GM04504 (cell line): ENCODE measurements at places on chromosomes 5 and 9.
A peak's percentile ranks its signal among the peaks of the same experiment; 100 is the strongest.

DNA sequence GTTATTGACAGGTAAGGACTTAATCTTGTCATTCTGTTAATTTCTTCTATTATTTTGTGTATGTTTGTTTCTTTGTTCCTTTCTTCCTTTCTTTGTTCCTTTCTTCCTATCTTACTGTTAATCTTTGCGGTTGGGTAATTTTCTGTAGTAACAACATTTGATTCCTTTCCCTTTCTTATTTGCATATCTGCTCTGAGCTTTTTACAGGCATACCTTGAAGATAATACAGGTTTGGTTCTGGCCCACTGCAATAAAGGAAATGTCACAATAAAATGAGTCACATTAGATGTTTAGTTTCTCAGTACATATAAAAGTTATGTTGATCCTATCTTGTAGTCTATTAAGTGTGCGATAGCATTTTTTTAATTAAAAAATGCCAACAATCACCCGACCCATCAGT, 440.7 kb downstream of the NFIB start:
- no peak for DNase-seq

DNA sequence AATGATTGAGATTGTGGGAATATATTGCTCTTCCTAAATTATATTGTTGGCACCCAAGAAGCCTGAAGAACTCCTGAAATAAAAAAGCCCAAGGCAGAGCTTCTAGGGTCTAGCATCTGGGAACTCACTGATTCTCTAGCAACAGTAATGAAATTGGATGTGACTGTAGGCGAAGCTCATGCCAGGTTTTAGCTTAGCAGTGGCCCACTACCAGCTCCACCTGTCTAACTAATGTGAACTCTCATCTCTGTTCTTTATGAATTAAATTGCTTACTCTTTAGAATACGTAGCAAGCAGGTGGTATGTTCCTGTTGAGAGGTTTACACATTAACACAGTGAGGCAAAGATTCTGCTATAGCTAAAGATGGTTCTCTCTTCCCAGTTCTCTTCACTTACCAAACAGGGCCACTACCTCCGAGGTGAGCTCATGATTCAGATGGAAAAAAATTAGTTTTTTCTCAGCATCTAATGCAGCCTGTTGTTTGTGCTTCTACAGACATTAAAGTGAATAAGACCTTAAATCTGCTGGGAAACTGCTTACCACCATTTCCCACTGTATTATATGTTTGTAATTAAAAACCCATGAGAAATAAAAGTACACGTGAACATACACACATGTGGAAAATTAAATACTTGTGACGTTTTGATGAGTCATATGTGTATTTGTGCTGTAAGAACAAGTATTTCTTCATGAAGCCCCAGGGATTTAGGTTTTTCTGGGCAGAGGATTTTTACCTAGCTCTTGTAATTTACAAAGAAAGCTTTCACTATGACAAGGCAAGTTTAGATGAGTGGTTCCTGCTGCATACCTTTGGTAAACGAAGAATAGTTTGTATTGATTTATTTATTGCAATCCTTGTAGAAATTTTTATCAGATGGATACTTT, 360.1 kb downstream of the KDM4C start:
- peak; percentile 33 for DNase-seq

- no peak for DNase-seq
These were observed 39.5 kb downstream of the CD180 start for GRCh38 chr5:67156976-67157583.

GRCh38 chr5:117463881-117464570, 889.4 kb upstream of the SEMA6A start:
- DNase-seq, result peak; percentile 34

GRCh38 chr5:11792621-11793020, 111.6 kb downstream of the CTNND2 start:
- no peak for DNase-seq

GRCh38 chr5:43140286-43140685, 19.6 kb downstream of the ZNF131 start:
- DNase-seq, result no peak

DNA sequence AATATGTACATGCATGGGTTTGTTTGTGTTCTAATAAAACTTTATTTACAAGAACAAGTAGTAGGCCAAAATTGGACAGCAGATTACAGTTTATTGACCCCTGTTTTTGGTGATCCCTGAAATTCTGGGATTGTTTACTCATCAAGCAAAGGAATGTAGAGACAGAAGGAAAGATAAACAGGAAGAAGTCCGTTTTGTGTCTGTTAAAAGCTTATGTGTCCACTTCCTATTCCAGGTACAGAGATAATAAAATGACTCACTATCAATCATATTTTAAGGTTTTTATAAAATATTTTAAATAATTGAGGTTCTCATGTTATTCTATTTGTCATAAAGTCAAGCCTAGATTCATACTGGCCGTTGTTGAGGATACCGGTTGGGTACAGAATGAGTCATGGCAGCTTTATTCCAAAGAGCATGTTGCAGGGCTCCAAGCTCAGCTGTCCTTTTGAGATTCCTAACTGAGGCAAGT, 214.9 kb upstream of the DAB2 start:
- no peak for DNase-seq

GRCh38 chr9:78314550-78314949, 17.6 kb downstream of the PSAT1 start:
- DNase-seq, result no peak

GRCh38 chr5:170719551-170719950, 64.0 kb upstream of the GABRP start:
- no peak for DNase-seq

- no peak for DNase-seq
These were observed 308.4 kb downstream of the MSX2 start for GRCh38 chr5:175032741-175033151.

- DNase-seq, result no peak
These were observed 24.8 kb downstream of the RANBP3L start for GRCh38 chr5:36276864-36277263.

DNA sequence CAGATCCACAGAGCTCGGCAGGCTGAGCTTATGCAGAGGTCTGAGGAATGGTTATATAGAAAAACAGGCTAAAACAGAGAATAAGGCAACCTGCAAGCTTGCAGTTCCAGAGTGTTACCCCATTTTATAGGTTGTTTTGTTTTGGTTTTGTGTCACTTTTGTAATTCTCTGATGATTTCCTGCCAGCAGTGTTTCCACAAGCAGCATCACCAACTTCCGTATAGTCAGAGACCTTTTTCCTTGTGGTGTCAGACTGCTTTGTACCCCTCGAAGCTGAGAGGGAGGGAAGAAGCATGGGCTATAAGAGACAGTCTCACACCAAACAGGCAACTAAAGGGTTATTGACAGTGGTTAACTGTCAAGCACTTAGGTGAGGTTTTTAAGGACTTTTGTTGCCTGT, 61.8 kb downstream of the TLE4 start:
- DNase-seq, result no peak

DNA sequence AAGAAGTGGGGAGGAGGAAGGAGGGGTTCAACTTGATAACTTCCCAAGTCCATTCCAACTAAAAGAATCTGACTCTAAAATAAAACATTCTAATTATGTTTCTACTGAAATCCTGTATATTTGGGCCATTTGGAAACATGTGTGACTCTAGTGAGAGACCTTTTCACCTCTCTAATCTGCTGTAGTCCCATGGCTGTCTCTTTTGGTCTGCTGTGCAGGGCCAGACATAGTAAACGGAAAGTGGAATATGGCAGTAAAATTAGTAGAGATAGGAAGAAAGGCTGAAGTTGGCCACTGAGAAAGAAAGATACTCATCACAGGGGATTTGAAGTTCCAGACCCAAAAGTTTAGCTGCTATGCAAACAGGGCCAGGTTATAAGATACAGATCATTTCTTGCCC, 15.9 kb downstream of the RFX3 start:
- no peak for DNase-seq

GRCh38 chr9:123290764-123291163, 22.4 kb upstream of the STRBP start:
- no peak for DNase-seq

- no peak for DNase-seq
These were observed 233.9 kb downstream of the TLR4 start for GRCh38 chr9:117938086-117938485.

- DNase-seq, result no peak
These were observed 34.4 kb downstream of the MACROH2A1 start for GRCh38 chr5:135364421-135365262.

DNA sequence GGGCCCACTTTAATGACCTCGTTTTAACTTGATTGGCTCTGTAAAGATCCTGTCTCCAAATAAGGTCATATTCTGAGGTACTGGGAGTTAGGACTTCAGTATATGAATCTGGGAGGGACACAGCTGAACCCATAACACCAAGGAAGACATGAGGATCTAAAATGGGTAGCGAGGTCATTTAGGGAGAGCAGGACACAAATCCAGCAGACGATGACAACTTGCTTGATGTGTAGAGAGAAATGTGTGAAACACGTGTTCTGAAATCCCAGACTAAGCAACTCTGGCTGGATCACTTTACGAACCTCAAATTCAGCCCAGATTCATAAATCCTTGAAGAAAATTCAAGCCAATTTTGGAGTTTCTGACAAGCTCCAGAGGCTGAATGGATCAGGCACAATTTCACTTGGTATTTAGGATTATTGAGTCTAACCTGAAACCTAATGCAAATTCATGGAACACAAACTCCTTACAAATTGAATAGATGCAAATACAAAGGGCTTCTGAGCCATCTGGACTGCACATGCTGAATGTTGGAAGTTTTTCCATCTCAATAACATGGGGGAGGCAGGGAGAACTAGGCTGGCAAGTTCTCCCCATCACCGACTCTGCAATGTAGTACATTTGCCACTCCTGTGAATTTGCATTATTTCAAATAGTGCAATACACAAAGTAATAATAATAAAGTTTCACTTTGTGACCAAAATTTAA, 74.0 kb upstream of the SLC30A5 start:
- DNase-seq, result no peak
